ENCODE measurements at places on chromosomes 3 and 15.

- H3K27ac ChIP-seq = no peak overlapping the region
- H3K27me3 ChIP-seq = no peaks in the 10 kb centered on the region
- no peaks in the 10 kb centered on the region for H3K4me1 ChIP-seq
- no peaks in the 10 kb centered on the region for H3K36me3 ChIP-seq
- H3K4me3 ChIP-seq = no peak overlapping the region
- no peak for DNase-seq
Measured at GRCh38 chr3:115436767-115437301, 186.5 kb upstream of the GAP43 start.

- DNase-seq = no peak
- H3K27me3 ChIP-seq = no peaks in the 10 kb centered on the region
- H3K27ac ChIP-seq = no peak overlapping the region
- H3K4me3 ChIP-seq = no peak overlapping the region
- no peaks in the 10 kb centered on the region for H3K4me1 ChIP-seq
Measured at GRCh38 chr3:61157414-61157813, 93.8 kb downstream of the FHIT start.

DNA sequence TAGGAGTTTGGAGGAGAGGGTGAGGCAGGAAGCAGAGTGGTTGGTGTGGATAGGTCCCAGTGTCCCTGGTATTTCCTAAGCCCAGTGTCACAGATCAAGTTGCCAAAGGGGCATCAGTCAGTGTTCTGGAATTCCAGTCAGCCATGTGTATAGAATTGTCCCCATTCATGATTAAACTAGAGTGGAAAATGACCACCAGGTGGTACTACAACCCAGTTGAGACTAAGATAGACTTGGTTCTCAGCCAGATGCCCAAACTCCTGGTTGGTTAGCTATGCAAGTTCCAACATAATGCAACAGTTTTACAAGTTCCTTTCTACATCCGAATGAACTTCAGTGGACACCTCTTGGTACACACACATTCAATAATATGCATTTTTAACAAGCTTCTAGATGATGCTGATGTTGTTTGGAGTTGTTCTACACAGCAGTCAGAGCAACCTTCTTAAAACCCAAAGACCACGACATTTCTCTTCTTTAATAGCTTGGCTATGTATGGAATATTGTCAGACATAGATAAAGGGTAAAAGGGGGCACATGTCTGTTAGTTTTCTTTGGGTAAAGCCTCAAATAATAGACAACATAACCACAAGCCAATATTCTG is 8.4 kb upstream of the ATR start:
- no peaks in the 10 kb centered on the region for H3K4me1 ChIP-seq
- DNase-seq = no peak
- H3K4me3 ChIP-seq = no peak overlapping the region
- no peaks in the 10 kb centered on the region for H3K36me3 ChIP-seq
- no peak overlapping the region for H3K27ac ChIP-seq

DNA sequence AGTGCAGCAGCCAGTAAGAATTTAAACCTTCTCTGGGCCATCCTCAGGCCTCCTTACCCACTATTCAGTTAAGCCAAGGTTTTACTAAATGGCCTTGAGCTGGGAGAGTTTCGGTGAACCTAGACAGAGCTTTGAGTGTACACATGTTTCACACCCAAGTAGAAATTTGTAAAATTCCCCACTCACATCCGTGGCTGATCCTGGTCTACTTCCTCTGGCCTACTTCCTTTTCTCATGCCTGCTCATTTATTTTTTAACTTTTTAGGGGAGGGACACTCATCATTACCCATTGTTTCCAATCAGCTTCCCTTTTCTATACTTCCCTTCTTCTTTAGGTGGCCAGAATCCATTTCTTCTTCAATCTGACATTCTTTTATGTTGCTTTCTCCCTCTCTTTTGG is 7.6 kb downstream of the CX3CR1 start:
- no peak overlapping the region for H3K4me3 ChIP-seq
- H3K4me1 ChIP-seq = peaks cover 17% of the 10 kb centered on the region
- H3K27me3 ChIP-seq = no peaks in the 10 kb centered on the region
- H3K36me3 ChIP-seq = no peaks in the 10 kb centered on the region
- no peak overlapping the region for H3K27ac ChIP-seq
- no peak for DNase-seq

DNA sequence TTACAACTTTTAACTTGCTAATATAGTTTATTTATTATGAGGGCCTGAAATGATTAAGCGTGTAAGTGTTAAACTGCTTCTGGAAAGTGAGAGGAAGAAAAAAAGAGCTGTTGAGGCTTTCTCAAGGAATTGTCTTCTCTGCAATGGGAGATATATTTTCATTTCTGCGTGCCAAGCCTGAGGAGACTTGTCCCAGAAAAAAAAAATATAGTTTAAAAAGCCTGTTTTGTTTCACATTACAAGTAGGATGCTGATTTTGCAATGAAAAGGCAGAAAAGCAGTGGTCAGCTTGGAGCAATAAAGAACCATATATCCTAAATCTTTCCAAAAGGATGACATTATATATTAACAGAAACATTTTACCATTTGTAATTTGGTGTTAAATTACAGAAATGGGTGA is 115.5 kb downstream of the GMNC start:
- no peak for DNase-seq
- H3K36me3 ChIP-seq = no peaks in the 10 kb centered on the region
- H3K27me3 ChIP-seq = no peaks in the 10 kb centered on the region
- H3K4me1 ChIP-seq = no peaks in the 10 kb centered on the region

- H3K4me3 ChIP-seq = no peak overlapping the region
- no peaks in the 10 kb centered on the region for H3K4me1 ChIP-seq
- no peaks in the 10 kb centered on the region for H3K27me3 ChIP-seq
- H3K36me3 ChIP-seq = no peaks in the 10 kb centered on the region
Measured at GRCh38 chr3:84175449-84175848, 783.3 kb upstream of the CADM2 start.

DNA sequence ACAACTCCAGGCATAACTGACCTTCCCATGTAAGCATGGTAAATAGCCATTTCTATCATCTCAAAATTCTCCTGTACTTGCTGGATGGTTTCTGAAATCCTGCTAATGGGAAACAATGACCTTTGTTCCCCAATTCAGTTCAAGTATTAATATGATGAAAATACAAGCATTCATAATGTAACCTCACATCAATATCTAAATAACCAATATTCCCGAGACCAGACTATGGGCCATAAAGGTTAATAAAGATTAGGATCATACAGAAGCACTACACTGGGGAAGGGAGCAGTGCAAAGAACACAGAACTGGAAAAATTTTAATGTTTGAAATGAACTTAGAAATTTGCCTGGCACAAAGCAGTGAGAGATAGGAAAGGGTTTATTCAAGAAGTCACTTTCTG is 151.3 kb upstream of the SETMAR start:
- no peak for DNase-seq
- no peak overlapping the region for H3K4me3 ChIP-seq

GRCh38 chr3:172030181-172030580 is 9.2 kb upstream of the FNDC3B start:
- no peak overlapping the region for H3K4me3 ChIP-seq
- no peak overlapping the region for H3K27ac ChIP-seq
- DNase-seq = no peak
- H3K27me3 ChIP-seq = no peaks in the 10 kb centered on the region

GRCh38 chr3:193130576-193130975 is 110.4 kb upstream of the PLAAT1 start:
- no peak overlapping the region for H3K27ac ChIP-seq
- DNase-seq = no peak
- no peaks in the 10 kb centered on the region for H3K36me3 ChIP-seq
- no peak overlapping the region for H3K4me3 ChIP-seq
- no peaks in the 10 kb centered on the region for H3K4me1 ChIP-seq
- H3K27me3 ChIP-seq = peaks cover 18% of the 10 kb centered on the region

- no peaks in the 10 kb centered on the region for H3K36me3 ChIP-seq
- H3K27me3 ChIP-seq = no peaks in the 10 kb centered on the region
- H3K4me3 ChIP-seq = no peak overlapping the region
- DNase-seq = no peak
Measured at GRCh38 chr3:109363634-109364033, 26.3 kb upstream of the DPPA4 start.

GRCh38 chr3:197155046-197155445 is 125.4 kb upstream of the MELTF start:
- H3K27me3 ChIP-seq = no peaks in the 10 kb centered on the region
- no peaks in the 10 kb centered on the region for H3K4me1 ChIP-seq
- H3K27ac ChIP-seq = no peak overlapping the region
- DNase-seq = no peak

DNA sequence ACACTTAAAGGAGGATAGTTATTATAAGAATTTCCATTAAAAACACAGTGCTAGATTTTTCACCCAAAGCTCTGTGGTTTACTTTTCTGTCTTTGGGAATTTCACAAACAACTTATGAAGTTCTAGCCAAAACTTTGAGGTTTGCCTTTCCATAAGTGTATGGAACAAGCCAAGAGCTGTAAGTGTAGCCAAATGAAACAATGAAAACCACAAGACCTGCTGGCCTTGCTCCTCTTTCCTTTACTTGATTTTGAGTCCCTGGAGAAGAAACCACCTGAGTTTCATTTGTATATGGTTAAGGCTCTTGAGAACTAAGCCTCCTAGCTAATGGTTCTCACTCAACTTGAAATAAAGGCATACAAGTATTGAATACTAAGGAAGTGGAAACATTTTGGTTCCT is 365.3 kb upstream of the EPHA3 start:
- no peak for DNase-seq
- H3K4me3 ChIP-seq = no peak overlapping the region
- no peaks in the 10 kb centered on the region for H3K27me3 ChIP-seq
- no peak overlapping the region for H3K27ac ChIP-seq
- no peaks in the 10 kb centered on the region for H3K4me1 ChIP-seq

DNA sequence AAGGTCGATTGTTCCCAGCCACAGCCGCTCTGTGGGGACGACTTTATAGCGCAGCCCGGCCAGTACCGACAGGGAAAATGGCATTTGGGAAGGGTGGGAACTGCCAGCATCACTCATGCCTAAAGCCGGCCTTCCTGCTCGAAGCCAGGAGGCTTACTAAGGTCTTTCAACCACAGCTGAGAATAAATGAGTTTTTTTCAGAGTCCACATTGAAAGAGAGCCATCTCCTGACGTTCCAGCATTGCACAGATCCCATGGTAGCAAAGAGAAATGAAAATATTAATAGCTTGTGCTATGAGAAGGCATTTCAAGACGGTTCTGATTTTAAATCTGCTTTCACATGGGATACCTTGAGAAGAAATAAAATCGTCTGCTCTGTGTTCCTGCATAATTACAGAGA is 230.2 kb upstream of the IGF1R start:
- H3K4me3 ChIP-seq = no peak overlapping the region
- no peak overlapping the region for H3K27ac ChIP-seq
- H3K4me1 ChIP-seq = peaks cover 7% of the 10 kb centered on the region
- H3K27me3 ChIP-seq = peaks cover 35% of the 10 kb centered on the region
- no peak for DNase-seq

GRCh38 chr3:195597229-195597628 is 13.5 kb upstream of the APOD start:
- DNase-seq = no peak
- H3K36me3 ChIP-seq = no peaks in the 10 kb centered on the region
- H3K4me1 ChIP-seq = no peaks in the 10 kb centered on the region
- no peaks in the 10 kb centered on the region for H3K27me3 ChIP-seq
- H3K4me3 ChIP-seq = no peak overlapping the region

DNA sequence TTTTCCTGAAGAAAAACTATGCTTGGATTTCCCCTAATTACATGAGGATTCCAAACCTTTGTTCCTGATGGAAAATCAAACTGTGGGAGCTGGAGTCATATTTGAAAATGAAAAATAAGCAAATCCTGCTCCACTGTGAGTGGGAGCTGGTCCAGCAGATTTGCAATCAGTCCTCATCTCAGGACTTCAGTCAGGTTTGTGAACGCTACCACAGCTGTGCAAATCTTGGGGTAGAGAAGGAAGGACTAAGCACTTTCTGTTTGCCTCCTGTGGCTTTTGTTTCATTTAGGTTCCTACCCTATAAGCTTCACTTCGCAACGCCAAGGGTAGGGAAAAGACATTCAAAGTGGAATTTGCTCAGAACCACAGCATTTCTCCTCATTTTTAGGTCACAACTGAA is 238.2 kb downstream of the TUSC7 start:
- no peak overlapping the region for H3K4me3 ChIP-seq
- H3K27ac ChIP-seq = no peak overlapping the region
- no peaks in the 10 kb centered on the region for H3K36me3 ChIP-seq
- no peaks in the 10 kb centered on the region for H3K4me1 ChIP-seq

GRCh38 chr3:131917006-131917405 is 117.8 kb downstream of the CPNE4 start:
- H3K4me3 ChIP-seq = no peak overlapping the region
- no peak overlapping the region for H3K27ac ChIP-seq
- no peak for DNase-seq
- no peaks in the 10 kb centered on the region for H3K4me1 ChIP-seq
- H3K36me3 ChIP-seq = no peaks in the 10 kb centered on the region

DNA sequence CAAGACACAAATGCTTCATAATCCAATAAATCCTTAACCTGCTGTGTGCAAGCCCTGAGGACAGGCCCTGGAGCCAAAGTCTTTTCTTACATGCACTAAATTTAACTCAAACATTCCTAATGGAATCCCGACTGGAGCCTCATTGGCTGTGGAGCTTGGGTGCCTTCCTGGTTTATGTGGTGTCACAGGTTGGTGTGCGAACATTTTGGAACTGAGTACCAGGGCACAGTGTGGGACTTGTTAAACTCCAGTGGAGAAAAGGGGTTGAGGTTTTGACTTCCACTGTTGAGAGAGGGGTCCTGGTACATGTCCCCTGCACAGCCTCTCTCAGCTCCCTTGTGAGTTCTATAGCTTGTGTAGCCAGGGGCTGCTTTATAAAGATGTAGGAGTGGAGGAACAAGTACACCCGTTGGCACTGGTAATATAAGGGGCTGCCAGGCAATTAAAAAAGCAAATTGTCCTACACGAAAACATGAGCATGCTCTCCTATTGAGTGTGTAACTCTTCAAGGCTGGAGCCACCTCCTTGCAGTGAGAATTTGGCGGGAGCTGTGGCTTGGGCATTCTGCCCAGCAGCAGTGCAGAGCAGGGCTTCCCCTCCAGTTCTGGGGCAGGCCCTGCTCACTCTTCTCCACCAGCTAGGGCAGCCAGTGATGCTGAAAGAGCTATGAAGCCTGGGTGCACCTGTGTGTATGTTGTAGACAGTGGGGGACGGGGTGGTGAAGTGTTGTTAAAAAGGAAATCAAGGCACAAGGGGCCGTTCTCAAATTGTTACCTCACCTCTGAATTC is 218.1 kb downstream of the CLSTN2 start:
- no peaks in the 10 kb centered on the region for H3K4me1 ChIP-seq

DNA sequence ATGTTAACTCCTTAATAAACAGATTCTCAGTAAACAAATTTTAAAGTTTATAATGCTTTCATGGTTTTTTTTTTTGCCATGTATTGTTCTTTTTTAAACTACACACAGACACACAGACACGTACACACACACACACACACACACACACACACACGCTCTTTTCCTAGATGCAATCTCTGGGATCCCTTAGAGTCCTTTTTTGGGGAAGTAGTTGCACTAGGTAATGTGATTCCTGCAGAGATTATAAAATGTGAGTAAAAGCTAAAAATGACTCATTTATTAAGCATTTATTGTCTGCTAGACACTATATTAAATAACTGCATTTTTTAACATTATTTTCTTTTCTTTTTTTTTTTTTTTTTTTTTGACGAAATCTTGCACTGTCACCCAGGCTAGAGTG is 19.9 kb downstream of the NDUFB5 start:
- no peak overlapping the region for H3K27ac ChIP-seq
- no peaks in the 10 kb centered on the region for H3K27me3 ChIP-seq
- H3K36me3 ChIP-seq = peaks cover 37% of the 10 kb centered on the region
- no peak overlapping the region for H3K4me3 ChIP-seq
- no peak for DNase-seq
- no peaks in the 10 kb centered on the region for H3K4me1 ChIP-seq

- H3K36me3 ChIP-seq = no peaks in the 10 kb centered on the region
- H3K27me3 ChIP-seq = no peaks in the 10 kb centered on the region
- no peak for DNase-seq
- H3K4me1 ChIP-seq = peaks cover 18% of the 10 kb centered on the region
- no peak overlapping the region for H3K27ac ChIP-seq
- H3K4me3 ChIP-seq = no peak overlapping the region
Measured at GRCh38 chr3:39127269-39127907, 19.9 kb downstream of the TTC21A start.
